T-helper 9 cell (primary cell): ENCODE measurements at places on chromosomes 1 and 21.
A peak's percentile ranks its signal among the peaks of the same experiment; 100 is the strongest.

DNA sequence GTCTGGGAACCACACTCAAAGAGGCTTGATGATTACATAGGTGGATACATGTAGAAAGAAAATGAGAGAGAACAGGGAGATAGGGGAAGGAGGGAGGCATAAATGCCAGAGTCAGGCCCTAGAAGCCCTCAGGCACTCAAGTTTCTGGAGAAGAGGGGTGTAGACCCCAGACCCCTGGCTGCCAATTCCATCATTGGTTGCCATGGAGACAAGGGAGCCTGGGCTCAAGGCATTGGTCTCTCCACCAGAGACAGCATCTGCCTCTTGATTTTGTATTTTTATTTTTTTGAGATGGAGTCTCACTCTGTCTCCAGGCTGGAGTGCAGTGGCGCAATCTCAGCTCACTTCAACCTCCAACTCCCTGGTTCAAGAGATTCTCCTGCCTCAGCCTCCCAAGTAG lies 114.3 kb upstream of the GRIK3 start:
- no peak for DNase-seq

GRCh38 chr1:169160845-169161495 lies 54.5 kb downstream of the ATP1B1 start:
- DNase-seq, result no peak

GRCh38 chr1:45718289-45718688 lies 30.3 kb downstream of the TMEM69 start:
- DNase-seq, result no peak

GRCh38 chr1:6753320-6754140 lies 31.7 kb upstream of the CAMTA1 start:
- DNase-seq, result no peak

GRCh38 chr1:161725908-161726472 lies 4.6 kb downstream of the FCRLB start:
- peak; percentile 20 for DNase-seq

- DNase-seq, result no peak
Measured at GRCh38 chr1:33727310-33727709, 136.6 kb upstream of the HMGB4 start.

GRCh38 chr1:203338335-203339036 lies 12.4 kb downstream of the FMOD start:
- DNase-seq, result peak; percentile 39

GRCh38 chr1:234687011-234687410 lies 77.0 kb upstream of the IRF2BP2 start:
- DNase-seq, result no peak

- no peak for DNase-seq
Measured at GRCh38 chr21:45998276-45998701, 16.7 kb downstream of the COL6A1 start.
